Spleen (tissue), 13 donors: ENCODE measurements at places on chromosomes 11 and 22. TPM values are rescaled to one million over a fixed set of nuclear protein-coding genes. Genes with fewer than 3 reads are reported as not detected.

- no peak for DNase-seq
- H3K36me3 ChIP-seq, result no peaks in the 10 kb centered on the region
- peaks cover 7% of the 10 kb centered on the region for H3K4me1 ChIP-seq
Observed at GRCh38 chr11:112179601-112180000, 4.3 kb downstream of the BCO2 start.

Gene KRTAP5-10
- not detected for total RNA-seq

Gene BIRC3
- 93.7 TPM for total RNA-seq

GRCh38 chr11:13134066-13134465 lies 125.0 kb downstream of the RASSF10 start:
- no peak overlapping the region for H3K4me3 ChIP-seq
- H3K27ac ChIP-seq, result no peak overlapping the region
- DNase-seq, result no peak
- H3K36me3 ChIP-seq, result no peaks in the 10 kb centered on the region
- no peaks in the 10 kb centered on the region for H3K4me1 ChIP-seq

GRCh38 chr11:68524213-68524612 lies 63.7 kb downstream of the PPP6R3 start:
- no peak for DNase-seq
- peaks cover 75% of the 10 kb centered on the region for H3K36me3 ChIP-seq
- no peak overlapping the region for H3K4me3 ChIP-seq
- H3K27me3 ChIP-seq, result no peaks in the 10 kb centered on the region
- H3K27ac ChIP-seq, result no peak overlapping the region

- no peaks in the 10 kb centered on the region for H3K4me1 ChIP-seq
- no peak overlapping the region for H3K4me3 ChIP-seq
- DNase-seq, result no peak
Observed at GRCh38 chr11:132154781-132155180, 784.4 kb downstream of the NTM start.

GRCh38 chr11:59368238-59369022 lies 9.7 kb downstream of the OR5AN1 start:
- H3K4me3 ChIP-seq, result no peak overlapping the region
- H3K4me1 ChIP-seq, result no peaks in the 10 kb centered on the region
- no peak overlapping the region for H3K27ac ChIP-seq
- no peaks in the 10 kb centered on the region for H3K27me3 ChIP-seq
- peak; percentile 58 for DNase-seq
- H3K36me3 ChIP-seq, result no peaks in the 10 kb centered on the region

DNA sequence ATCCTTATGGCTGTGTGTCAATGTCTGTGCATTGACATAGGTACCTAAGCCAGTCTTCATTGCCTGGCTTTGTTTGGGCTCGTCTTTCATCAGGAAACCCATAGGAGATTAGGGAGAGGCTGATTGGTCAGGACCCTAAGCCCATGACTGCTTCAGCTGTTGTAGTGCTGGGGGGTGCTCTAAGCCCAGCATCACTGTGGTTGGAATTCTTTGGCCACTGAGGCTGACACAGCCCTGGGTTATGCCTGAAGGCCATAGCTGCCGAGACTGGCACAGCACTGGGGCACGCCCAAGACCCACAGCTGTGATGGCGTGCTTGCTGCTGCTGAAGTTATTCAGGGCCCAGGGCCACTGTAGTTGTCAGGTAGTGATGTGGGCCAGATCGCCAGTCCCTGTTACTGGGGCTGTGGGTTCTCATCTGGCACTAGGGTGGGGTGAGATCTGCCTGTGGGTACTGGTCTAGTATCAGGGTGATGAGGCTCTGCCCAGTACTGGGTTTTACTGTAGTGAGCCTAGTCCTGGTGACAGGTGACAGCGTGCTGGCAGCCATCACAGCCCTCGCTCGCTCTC lies 4.9 kb downstream of the USP18 start:
- H3K27me3 ChIP-seq, result no peaks in the 10 kb centered on the region
- DNase-seq, result no peak
- no peak overlapping the region for H3K27ac ChIP-seq
- no peak overlapping the region for H3K4me3 ChIP-seq
- H3K36me3 ChIP-seq, result no peaks in the 10 kb centered on the region
- peaks cover 41% of the 10 kb centered on the region for H3K4me1 ChIP-seq
